ENCODE measurements at places on chromosomes 6 and 20.

GRCh38 chr20:62872184-62872847, 10.7 kb upstream of the TCFL5 start:
- no peak for DNase-seq

- DNase-seq, result peak; percentile 43
These were observed 225.5 kb downstream of the EYA4 start for GRCh38 chr6:133466680-133467079.

DNA sequence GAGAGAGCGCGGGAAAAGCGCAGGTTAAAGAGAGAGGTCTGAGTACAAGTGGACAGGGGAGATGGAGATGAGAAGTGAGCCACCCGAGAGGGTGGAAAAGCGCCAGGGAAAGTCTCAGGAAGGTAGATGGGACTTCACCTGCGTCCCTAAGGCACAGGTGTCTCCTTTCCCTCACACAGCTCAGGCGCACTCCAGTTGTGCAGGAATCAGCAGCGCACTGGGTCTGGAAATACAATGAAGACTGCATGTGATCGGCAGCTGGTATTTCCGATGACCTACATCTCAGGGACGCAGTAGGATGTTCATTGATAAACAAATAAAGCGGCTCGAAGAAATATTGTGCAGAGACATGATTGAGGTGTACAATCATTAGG, 432 bp upstream of the KHDRBS2 start:
- no peak for DNase-seq

GRCh38 chr20:47334022-47334551, 22.4 kb downstream of the ZMYND8 start:
- DNase-seq, result peak; percentile 96

DNA sequence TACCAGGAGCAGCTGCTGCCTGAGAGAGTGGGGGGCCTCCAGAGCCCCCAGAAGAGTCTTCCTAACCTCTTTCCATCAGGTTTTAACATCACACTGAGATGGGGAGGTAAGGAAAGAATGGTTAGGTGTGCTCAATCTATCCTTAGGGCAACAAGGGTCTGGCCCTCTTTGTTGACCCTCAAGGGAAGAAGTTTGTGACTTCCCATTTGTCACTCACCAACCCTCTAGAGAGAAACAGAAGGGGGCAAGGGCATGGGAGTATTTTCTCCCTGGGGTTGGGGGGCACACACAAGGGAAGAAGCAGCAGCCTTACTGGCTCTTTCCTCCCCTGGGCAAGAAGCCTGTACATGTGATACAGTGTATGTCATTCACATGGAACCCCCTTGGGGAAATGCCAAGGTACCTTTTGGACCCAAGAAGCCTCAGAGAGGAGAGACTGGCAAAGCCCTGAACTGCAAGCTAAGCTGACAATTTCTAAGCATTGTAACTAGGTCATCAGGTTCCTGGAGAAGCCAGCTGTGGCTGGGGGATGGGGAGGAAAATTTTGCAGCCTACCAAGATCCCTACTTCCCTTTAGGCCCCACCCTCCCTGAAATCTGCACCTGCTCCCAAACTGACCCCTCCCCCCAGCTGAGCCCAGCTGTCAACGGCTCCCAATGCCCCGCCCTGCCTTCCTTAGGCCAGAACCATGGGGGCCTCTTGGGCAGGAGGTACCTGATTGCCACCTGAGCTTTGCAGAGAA, 14.5 kb downstream of the BCL2L1 start:
- no peak for DNase-seq

DNA sequence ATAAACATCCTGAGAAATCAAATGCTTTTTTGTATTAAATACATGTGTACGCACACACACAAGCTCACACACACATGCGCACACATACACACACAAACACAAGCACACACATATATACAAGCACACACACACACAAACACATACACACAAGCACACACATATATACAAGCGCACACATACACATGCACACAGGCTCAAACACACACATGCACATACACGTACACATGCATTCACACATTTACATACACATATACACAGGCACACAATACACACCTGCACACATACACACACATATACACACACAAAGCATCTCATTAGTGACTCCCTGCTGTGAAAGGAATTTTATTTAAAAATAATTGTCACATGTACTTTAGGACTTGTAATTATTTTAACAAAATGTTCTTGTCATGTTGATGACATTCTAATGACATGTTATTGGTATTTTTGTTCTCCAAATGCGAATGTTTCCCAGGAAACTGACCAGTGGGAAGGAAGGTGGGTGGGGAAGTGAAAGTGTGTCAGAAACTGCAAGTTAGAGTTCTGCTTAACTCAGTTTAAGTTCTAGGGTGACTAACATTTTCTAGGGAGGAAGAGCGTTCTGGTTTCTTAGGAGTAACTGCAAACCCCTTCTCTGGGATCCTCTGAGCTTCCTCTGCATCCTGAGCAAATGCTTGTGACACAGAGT, 113.9 kb upstream of the ZNF217 start:
- DNase-seq, result peak; percentile 46

DNA sequence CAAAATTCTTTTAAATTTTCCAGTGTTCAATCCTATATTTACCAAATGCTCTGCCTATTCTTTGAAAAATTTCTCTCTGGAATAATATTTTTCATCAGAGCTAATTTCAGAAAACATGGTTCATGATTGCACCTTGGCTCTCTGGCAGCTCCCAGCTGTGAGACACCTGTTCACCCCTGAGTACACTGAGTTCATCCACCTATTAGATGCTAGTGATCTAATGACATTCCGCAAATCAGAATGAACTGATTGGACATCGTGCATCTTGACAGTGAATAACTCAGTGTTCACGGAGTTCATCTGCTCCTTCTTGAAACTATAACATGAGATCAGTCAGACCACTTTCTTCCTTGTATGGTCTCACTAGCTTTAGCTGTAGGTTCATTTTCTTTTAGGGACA, 3.9 kb upstream of the SHPRH start:
- no peak for DNase-seq

DNA sequence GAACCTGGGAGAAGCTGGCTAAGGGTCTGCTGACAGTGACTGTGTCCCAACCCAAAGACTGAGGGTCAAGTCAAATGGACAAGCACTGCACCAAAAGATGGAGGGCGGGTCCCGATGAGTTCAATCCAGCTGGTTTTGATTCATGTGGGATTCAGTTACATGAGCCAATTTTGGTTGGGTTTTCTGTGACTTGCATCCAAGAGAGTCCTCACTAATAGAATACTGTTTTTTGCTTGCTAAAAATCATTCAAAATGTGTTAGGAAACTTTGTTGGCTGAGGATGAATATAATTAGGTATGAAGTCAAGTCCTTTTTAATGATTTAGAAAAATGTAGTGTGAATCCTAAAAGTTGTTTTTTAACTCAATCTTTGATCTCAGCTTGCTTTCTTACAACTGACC, 323.8 kb upstream of the NOX3 start:
- no peak for DNase-seq

DNA sequence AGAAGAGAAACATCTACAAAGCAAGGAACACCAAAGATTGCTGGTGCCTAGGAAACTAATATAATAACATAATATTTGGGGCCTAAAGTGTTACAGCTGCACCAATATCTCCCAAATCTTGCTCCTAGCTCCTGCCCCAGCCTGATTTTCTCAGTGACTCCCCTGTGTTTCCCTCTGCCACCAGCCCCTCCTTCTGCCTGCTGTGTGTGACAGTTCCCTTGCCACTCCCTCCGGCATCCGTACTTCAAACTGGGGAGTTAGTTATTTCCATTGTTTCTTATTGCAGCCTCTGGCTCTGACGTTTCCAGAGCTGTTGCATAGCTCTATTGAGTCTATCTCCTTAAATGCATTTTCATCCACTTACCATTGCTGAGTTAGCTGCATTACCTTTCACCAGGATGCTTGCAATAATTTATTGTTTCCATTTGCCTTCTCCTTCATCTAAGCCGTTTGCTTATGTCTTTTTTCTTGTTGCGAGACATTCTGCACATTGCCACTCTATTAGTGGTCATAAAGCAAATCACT, 43.1 kb downstream of the ESR1 start:
- no peak for DNase-seq

DNA sequence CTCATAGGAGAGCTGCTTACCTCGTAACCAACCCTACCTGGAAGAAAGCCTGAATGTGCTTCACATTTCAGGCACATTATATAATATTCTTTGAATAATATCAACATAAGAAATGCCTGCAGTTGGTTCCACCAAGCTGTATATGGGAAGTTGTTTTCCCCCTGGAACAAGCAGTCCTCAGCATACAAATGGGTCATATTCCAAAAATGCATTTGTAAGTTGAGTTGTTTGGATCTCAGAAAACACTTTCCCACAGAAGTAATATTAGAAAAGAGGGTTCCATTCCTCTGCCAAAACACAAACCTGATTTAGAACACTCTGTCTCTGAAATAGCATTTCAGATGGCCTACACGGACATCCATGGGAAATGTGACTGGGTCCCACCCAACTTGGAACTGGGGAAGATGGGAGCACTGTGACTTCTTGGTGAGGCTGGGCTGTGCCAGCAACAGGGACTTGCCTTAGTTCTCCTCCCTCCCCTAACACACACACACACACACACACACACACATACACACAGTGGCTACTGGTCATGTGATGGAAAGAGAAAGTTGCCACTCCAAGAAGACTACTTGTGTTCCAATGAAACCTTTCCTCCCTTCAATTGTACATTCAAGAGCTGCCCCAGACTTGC, 11.4 kb upstream of the RCAN2 start:
- no peak for DNase-seq

DNA sequence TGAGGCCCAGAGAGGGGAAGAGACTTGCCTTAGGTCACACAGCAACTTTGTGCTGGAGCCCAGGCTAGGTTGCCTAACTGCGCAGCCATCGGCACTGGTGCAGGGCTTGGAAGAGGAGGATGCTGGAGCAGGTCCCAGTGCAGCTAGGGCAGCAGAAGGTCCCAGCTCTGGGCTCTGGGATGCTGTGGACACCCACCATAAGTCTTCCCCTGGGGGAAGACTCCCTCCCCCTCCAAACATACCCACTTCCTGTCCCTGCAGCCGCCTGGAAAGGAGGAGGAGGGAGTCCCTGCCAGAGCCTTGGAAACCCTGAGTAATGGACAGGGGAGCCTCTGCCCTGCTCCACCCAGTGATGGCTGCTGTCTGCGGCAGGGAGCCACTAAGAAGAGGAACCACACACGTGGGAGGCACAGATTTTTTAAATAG, 93.6 kb downstream of the NCR2 start:
- peak; percentile 47 for DNase-seq

DNA sequence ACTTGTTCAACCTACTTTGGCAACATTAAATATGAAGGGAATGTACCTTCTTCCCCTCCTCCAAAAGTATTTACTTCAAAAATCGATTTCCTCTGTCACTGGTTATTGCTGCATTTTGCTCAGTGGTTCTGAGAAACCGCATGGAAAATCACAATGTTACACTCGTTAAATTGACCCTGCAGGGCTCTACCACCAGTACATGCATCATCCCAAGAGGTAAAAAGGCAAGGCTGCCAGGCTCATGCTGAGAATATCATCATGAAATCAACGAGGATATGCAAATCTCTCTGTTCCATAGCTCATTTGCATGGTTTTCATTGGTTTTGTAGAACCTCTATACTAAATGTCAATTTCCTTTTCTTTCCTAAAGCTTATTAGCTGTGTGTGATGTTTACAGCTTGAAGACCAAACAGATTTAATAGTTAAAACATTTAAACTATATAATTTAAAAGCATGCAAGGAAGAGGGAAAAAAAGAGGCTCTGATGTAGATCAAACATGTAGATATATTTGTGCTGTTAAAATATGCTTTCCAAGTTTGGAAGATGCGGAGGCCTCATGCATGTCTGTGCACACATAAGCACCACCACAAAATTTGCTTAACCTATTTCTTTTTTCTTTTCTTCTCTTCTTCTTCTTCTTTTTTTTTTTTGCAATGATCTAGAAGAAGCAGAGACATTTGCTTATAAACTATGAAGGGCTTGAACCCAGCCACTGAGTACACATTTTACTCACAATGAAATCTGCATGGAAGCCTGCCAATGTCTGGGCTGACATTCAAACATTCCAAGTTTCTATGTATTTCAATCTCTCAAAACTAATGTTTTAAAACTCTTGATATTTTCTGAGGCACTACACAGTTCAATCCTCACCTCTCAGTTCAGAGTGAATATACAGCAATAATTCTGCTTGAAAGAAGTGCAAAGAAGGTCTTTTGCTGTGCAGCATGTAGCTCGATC, 194.0 kb downstream of the GMPR start:
- peak; percentile 86 for DNase-seq

DNA sequence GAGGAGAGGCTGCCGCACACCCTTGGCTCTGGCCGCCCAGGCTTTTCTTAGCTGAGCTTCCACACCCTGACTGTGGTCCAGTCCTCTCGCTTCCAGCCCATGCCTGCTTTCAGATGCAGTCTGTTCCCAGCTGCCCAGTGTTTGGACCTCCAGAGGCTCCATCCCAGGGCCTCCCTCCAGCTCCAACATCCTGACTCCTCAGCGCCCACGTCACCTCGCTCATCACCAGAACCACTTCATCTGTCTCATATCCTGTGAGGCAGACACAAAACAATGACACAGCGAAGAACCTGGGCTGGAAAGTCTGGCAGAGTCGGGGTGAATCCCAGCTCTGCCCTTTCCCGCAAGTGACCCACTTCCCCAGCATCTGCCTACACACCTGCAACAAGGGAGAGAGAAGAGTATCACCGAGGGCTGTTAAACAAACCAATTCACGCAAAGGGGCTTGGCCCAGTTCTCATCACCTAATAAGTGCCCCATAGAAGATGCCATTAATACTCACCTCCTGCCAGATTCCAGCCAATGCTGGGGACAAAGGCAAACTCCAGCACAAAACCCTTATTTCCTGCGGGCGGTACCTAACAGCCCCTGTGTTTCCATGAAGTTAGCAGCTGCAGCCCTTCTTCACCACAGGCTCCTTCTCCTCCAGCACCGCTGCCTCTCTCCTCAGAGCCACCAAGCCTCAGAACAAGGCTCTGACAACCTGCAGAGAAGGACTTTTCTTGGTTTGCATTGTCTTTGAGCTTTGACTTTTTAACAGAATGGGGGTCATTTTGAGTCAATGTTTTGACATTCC, 133.4 kb upstream of the CDH4 start:
- DNase-seq, result no peak

- no peak for DNase-seq
These were observed 76.3 kb downstream of the BTBD3 start for GRCh38 chr20:11993886-11994461.

DNA sequence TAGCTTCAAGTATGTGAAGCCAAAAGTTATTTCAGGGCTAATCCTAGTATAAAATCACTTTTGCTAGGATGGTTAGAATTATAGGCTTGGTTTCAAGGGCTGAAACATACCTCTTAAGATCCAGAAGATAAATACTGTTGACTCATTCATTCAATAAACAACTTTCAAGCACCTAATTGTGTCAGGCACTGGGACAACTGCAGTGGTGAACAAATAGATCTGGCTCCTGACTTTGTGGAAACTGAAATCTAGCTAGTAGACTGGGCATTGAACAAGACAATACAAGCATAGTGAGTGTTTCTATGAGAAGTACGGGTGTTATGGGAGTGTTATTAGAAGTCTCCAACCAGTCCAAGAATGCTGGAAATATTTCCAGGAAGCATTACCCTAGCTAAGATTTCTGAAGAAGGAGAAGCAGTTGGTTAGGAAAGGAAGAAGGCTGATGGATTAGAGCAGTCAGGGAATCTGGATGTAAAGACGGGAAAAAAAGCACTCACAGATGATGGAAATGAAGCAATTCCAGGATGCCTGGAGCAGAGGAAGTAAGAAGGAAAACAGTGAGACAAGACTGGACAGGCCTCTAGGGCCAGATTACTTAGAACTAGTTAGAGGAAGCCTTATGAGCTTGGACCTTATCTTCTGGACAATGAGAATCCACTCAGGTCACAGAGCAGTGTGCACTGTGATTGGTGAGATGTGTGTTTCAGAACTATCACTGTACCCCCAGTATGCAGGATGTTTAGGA, 132.6 kb upstream of the RAB32 start:
- no peak for DNase-seq

Data from cardiac fibroblast (primary cell).